Effector memory CD8-positive, alpha-beta T cell (primary cell): ENCODE measurements at places on chromosomes 12 and 14.

DNA sequence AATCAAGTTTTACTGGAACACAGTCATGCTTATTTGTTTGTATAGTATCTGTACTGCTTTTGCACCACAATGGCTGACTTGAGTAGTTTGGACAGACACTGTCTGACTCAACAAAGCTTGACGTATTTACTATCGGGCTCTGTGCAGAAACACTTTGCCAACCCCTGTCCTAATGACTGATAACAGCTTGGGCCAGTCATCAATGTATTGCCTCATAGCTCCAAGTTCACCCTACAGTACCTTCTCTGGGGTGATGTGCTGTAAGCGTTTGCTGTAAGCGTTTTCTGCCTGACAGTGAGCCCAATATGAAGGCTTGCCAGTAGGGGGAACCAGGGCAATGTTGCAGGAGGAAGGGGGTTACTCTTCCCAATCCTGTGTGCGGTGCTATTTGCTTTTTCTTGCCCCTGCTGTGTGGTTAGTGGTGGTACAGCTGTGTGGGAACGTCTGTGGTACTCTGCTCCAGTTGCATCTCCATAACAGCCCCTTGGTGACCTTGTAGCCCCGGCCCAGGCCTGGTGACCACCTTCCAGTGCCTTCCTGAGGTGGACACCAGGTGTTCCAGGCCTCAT is 5.4 kb upstream of the CCDC177 start:
- DNase-seq, result no peak

DNA sequence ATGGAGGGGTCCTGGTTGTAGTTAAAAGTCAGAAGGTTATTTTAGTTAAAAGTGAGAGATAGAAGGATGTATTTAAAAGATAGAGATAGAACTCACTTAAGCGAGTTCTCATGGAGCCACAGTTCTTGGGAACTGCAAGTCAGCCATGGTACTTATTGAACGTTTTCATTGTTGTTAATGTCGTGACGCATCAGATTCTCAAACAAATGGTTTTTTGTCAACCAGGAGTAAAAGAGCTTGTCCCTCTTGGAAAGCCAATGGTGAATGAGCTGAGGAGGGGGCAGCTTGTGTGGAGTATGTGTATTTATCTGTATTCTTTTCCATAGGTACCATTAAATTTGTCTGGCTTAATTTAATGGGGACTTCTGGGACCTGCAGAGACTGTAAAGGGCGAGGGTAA is 68.6 kb downstream of the FIGNL2 start:
- DNase-seq, result no peak

GRCh38 chr12:55818140-55818728 is 393 bp downstream of the ORMDL2 start:
- no peak for DNase-seq

DNA sequence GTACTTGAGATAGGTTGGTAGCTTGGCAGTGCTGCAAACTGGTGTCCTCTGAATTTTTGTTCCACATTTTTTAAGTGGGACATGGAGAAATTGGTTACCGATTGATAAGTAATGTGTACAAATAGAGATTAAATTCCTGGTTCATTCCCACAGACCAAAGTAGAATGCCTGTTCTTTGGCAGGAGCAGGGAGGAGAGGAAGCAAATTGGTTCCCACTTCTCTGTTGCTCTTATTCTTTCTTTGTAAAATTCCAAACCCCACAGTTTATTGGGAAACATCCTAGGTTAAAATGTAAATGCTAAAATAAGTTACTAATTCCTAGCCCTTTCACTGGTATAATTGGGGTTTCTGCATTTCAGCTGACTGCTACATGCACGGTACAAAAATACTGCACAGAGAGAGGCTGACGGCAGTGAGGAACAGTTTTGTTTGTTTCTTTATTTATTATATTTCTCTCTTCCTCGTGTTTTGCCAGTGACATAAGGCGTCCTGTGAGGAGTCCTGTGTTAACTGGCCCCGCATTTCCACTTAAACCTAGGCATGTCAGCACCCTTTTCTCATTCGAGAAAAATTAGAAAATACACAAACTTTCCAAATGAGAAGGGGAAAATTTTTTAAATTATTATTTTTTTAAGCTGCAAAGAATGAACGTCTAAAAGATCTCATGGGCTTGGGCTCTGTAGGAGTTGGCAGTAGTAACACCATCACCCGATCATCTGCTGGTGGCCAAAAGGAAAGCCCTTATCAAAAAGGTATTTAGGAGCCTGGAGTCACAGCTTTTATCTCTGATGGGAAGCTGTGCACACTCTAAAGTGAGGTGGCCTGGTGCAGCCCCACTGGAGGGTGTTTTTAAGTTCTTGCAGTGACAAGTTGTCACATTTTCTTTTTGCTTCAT is 25.4 kb upstream of the BCL7A start:
- DNase-seq, result no peak

- DNase-seq, result peak; percentile 18
Measured at GRCh38 chr12:54360717-54361456, 3.4 kb downstream of the GPR84 start.

DNA sequence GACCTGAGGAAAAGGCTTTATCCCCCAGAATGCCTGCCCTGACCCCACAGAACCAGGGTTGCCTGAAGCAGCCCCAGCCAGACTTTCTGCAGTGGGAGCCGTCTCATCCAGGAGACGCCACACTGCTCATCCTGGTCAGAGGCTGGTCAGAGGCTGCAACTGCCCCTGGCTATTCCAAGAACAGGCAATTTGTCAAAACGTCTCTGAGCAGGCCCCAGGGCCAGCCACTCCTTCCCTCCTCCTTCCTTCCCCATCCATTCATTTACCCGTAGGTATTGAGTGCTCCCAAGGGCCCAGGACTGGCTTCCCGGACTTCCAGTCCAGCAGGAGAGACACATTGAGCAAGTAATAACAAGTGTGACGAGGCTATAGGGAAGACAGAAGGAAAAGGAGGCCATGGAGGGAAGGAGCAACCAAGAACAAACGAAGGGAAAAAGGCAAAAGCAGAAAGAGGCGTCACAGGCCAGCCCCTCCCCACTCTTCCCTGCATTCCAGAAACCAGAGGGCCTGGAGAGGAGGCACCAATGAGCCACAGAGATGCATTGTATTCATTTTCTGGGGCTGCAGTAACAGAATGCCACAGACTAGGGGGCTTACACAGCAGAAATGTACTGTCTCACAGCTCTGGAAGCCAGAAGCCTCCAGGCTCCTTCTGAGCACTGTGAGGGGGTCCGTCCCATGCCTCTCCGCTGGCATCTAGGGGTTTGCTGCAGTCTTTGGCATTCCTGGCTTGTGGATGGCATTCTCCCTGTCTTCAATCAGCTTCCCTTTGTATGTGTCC is 21.0 kb upstream of the CD9 start:
- no peak for DNase-seq

DNA sequence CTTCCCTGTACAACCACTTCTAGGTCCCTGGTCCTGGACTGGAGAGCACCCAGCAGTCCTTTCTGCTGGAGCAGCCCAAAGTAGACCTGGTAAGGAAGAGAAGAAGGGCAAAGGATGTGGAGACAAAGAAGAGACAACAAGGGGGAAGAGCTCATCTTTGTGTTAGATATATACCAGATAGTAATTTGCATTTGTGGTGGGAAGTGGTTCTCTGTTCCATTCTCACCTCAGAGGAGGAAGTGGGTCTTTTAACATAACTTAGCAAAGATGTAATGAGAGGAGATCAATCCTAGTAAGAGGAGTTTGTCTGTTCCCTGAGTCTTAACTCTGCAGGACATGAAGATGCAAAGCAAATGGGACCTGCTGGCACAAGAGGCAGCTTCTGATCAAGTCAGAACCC is 8.0 kb downstream of the CCDC198 start:
- no peak for DNase-seq

DNA sequence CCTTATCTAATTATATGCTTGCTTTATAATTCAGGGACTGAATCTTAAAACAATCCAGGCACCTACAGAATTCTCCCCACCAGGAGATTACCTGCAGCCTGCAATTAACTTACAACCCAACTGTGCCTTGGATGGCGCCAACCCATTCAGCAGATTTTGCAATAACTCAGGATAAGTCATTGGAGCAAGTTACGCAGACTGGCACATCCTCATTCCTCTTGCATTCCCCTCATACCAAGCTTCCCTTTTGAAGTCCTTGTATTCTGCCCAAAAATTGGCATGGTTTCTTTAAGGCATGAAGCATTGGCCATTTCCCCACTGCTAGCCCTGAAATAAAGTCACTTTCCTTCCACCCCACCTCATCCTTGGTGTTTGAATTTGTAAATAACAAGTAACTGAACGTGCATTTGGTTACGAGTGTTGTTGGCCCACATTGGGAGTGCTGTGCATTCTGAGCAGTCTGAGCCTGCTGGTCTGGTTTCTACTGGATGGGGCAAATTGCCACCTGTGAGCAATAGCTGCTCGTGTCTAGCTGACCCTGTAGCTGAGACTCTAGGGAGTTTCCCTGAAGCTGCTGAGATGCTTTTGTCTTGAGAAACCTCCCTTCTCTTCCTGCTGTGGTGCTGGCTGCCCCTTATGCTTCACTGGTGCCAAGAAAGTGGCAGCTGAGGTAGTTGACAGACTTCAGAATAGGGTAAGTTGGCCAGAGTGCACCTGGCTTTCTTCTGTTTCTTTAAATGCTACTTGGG is 99.2 kb upstream of the SCAF11 start:
- DNase-seq, result no peak

DNA sequence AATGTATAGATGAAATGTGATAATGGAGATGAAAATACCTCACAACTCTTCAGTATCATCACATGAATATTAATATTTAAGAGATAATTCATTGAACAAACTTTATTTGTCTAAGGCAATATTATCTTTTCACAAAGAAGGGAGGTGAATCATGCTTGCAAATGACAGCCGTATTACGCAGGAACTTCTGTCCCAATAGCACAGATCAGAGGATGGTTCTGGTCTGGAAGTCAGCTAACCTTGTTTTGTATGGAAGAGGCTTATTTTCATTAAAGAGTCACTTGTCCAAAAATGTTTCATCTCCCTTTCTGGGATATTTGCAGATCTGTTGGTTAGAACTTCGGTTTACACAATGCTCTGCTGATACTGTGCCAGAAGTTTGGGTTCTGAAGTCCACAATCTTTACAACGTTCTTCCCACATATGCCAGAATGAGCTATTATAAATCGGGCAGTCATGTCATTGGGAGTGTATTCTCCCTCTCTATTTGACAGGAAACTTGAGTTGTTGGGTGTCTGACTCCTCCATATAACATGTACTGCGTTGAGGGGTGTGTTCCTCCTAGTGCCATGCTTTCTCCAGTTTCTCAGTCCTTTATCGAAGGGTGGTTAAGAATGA is 29.8 kb downstream of the YY1 start:
- DNase-seq, result no peak
